ENCODE measurements at places on chromosomes 16 and 17. TPM values are rescaled to one million over a fixed set of nuclear protein-coding genes. Genes with fewer than 3 reads are reported as not detected.
A peak's percentile ranks its signal among the peaks of the same experiment; 100 is the strongest.

CLEC18C gene
- total RNA-seq = 1.4 TPM

ASPHD1 gene
- 43.3 TPM for total RNA-seq

DDX19B gene
- total RNA-seq = 25.3 TPM

BRICD5 gene
- total RNA-seq = 7.0 TPM

DNA sequence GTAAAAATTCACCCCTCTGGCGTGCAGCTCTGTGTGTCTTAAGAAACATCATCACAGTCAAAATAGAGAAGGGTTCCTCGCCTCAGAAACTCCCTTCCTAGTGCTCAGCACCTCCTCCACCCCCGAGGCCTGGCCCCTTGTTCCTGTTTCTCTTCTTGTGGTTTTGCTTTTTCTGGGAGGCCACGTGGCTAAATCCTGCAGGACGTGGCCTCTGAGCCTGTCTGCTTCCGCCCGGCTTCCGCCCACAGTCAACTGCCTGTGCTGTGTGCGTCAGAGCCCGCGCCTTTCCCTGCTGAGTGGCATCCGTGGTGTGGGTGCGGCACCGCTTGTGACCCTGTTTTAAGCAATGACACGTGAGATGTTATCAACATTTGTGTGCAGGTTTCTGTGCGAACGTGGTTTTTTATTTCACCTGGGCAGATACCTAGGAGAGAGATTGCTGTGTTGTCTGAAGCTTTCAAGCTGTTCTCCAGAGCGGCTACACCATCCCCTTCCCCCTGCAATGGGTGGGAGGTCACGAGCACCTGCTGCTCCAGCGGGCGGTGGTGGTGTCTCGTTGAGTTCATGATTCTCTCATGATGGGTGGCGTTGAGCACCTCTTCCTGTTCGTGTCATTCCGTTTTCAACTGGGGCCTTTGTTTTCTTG, 21.7 kb downstream of the ACSF3 start:
- peaks cover 16% of the 10 kb centered on the region for H3K4me1 ChIP-seq
- no peaks in the 10 kb centered on the region for H3K27me3 ChIP-seq
- H3K27ac ChIP-seq = peak overlapping the region; percentile 57
- H3K36me3 ChIP-seq = peaks cover 5% of the 10 kb centered on the region

GRCh38 chr17:43755389-43755875, 3.2 kb downstream of the SOST start:
- no peak overlapping the region for H3K27ac ChIP-seq
- peak; percentile 33 for DNase-seq
- H3K4me3 ChIP-seq = peak overlapping the region; percentile 22
- peaks cover 55% of the 10 kb centered on the region for H3K27me3 ChIP-seq

DNA sequence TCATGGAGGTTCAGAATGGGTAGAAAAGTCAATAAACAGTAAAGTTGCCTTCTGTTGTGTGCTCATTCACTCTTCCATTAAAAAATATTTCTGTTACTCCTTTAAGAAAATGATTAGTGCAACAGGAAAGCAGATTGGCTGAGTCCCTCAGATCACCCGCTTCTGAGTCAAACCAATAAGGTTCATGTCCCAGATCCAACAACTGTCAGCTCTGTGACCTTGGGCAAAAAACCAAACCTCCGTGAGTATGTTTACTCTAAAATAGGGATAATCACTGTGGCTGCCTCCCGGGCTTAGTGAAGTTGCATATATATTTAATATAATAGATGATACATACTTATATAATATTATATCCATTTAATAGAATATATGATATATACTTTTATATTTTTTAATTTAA, 698.5 kb upstream of the RBFOX1 start:
- no peaks in the 10 kb centered on the region for H3K4me1 ChIP-seq
- H3K27me3 ChIP-seq = no peaks in the 10 kb centered on the region
- H3K36me3 ChIP-seq = no peaks in the 10 kb centered on the region
- DNase-seq = no peak
- H3K4me3 ChIP-seq = no peak overlapping the region
- no peak overlapping the region for H3K27ac ChIP-seq

- no peak overlapping the region for H3K4me3 ChIP-seq
- no peaks in the 10 kb centered on the region for H3K4me1 ChIP-seq
- no peak overlapping the region for H3K27ac ChIP-seq
- H3K27me3 ChIP-seq = no peaks in the 10 kb centered on the region
- DNase-seq = no peak
- peaks cover 34% of the 10 kb centered on the region for H3K36me3 ChIP-seq
Observed at GRCh38 chr17:61972311-61972710, 44.5 kb upstream of the INTS2 start.

GRCh38 chr16:5108505-5109158, 11.0 kb upstream of the EEF2KMT start:
- DNase-seq = no peak
- no peaks in the 10 kb centered on the region for H3K36me3 ChIP-seq
- no peaks in the 10 kb centered on the region for H3K27me3 ChIP-seq
- H3K4me3 ChIP-seq = no peak overlapping the region
- H3K27ac ChIP-seq = no peak overlapping the region

DNA sequence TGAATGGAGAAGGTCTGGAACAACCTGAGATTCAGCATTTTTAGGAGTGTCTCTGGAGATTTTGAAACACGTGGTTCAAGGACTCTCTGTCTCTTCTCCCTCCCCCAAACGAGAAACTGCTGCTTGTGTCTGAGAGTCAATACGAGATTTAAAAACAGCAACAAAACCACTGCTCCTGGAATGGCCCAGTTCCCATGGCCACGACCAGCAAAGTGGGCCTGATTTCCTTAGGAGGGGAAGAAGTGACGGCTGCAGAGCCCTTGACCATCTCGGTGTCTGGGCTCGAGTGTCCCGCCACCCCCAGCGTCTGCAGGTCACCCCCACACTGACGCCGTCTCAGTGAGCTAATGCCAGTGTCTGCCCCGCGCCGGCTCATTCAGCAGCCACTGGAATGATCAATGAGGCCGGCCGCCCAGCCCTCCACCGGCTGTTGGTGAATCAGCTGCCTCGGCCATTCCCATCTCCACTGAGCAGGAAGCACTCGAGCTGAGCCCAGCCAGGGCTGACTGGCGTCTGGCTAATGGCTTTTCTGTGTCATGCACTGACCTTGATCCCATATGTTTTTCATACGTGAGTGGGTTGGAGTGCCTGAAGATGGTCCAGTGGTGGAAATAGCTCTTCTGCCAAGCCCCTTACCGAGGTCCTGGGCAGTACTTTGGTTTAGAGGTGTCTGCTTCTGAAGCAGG, 151.8 kb downstream of the PITPNC1 start:
- H3K4me1 ChIP-seq = peaks cover 23% of the 10 kb centered on the region
- peak; percentile 92 for DNase-seq
- no peaks in the 10 kb centered on the region for H3K27me3 ChIP-seq
- no peaks in the 10 kb centered on the region for H3K36me3 ChIP-seq

DNA sequence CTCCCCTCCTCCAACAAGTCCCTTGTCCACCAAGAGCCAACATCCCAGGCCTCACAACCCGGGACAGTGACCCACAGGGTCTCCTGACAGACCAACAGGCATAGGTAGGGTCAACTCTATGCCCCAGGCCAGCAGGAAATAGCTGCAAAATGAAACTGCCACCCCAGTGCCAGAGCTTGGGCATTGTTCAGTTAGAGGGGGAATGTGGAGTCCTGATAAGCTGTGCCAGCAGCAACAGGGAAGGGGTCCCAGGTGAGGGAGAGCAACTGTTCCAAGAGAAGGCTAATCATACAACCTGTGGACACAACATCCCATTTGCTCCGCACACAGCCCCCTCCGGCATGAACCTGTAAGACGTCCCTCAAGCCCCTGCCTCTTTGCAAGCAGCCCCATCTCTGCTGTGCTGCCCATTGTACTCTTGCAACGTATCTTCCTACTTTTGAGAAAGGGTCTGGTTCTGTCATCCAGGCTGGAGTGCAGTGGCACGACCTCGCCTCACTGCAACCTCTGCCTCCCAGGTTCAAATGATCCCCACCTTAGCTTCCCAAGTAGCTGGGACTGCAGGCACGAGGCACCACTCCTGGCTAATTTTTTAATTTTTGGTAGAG, 17.2 kb downstream of the CTRB2 start:
- H3K27ac ChIP-seq = no peak overlapping the region
- H3K36me3 ChIP-seq = no peaks in the 10 kb centered on the region
- H3K27me3 ChIP-seq = no peaks in the 10 kb centered on the region
- DNase-seq = no peak
- H3K4me1 ChIP-seq = no peaks in the 10 kb centered on the region

DNA sequence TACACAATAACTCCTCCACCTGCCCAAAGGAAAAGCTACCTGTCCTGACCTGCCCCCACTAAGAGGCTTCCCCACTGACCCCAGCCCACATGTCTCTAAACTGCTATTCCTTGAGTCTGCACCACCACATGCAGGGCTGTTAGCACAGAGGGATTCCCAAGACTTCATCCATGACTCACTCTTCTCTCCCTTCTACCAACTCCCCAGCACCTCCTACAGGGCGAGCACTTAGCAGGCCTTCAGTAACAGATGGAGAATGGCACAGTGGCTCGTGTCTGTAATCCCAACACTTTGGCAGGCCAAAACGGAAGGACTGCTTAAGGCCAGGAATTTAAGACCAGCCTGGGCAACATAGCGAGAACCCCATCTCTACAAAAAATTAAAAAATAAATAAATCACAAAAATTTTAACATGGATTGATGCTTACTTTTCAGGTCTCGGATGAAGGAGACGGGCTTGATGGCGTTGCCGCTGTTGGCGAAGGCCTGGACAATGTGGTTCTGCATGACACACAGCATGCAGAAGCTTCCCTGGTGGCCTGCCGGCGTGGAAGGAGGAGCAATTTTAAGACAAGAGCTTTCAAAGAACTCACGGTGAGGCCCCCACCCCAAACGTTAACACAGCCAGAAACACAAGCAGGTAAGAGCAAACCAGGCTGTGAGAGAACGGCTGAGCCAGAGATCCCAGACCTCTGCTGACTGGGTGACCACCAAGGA, 12.0 kb downstream of the USP36 start:
- no peaks in the 10 kb centered on the region for H3K27me3 ChIP-seq
- H3K36me3 ChIP-seq = peaks cover 70% of the 10 kb centered on the region
- H3K4me3 ChIP-seq = no peak overlapping the region
- peak; percentile 43 for DNase-seq
- no peak overlapping the region for H3K27ac ChIP-seq

- peaks cover 3% of the 10 kb centered on the region for H3K36me3 ChIP-seq
- H3K27ac ChIP-seq = peak within 1 kb of the TSS; percentile 68
- H3K27me3 ChIP-seq = peaks cover 4% of the 10 kb centered on the region
Observed at GRCh38 chr17:58082870-58083490, at the start of gene DYNLL2. DYNLL2 (plus strand) TSS chr17:58083419; CDS start chr17:58087091, 3,672 bp downstream.
